Activated CD8-positive, alpha-beta memory T cell treated with anti-CD3 and anti-CD28 coated beads, Interleukin-2, amount 10 ng/mL, durations not matched to agents 7 days and 5 days (primary cell): ENCODE measurements at places on chromosomes 3 and 15.

DNA sequence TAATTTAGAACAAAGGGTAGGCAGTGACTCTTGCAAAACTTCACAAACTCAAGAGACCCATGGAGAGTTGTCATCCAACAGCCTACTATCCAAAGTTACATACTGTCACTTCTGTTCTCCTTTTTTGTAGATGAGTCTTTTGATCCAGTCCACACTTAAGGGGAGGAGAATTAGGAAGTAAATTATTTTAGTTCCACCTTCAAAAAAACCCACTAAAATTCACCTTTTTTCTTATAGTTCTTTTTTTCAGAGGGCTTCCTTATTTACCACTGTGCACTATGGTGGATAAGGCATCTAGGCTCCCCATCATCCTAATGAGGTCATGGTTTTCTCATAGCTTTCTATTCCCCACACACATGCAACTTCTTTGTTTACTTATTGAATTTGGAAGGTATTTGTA lies 8.6 kb upstream of the TCAIM start:
- no peak for DNase-seq

DNA sequence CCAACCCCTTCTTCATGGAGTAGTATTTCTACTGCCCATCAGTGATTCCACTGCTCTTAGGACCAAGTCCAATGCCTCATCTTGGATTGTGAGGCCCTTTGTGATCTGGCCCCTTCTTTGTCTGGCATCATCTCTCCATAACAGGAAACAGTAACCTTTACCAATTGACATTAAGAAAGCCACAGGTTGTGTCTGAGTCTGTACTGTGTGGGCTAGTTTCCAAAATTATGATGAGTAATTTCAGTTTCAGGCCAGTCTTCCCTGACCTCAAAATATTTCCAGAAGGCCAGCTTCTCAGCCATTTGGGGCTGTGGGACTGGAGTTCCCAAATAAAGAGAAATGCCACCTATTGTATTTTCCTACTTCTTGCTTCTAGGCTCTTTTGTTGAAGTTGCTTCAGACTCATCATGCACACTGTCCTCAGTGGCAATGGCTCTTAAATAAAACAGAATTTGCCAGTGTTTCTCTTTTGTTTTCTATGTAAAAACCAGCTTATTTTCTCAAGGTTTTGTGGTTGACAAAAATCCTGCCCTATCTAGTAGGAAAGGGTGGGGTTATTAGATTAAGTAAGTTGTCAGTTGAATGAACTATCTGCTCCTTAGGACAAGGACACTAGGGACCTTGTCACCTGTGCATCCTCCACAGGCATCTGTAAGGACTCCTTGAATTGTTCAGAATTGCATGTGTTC lies 47.0 kb upstream of the ACKR4 start:
- no peak for DNase-seq

DNA sequence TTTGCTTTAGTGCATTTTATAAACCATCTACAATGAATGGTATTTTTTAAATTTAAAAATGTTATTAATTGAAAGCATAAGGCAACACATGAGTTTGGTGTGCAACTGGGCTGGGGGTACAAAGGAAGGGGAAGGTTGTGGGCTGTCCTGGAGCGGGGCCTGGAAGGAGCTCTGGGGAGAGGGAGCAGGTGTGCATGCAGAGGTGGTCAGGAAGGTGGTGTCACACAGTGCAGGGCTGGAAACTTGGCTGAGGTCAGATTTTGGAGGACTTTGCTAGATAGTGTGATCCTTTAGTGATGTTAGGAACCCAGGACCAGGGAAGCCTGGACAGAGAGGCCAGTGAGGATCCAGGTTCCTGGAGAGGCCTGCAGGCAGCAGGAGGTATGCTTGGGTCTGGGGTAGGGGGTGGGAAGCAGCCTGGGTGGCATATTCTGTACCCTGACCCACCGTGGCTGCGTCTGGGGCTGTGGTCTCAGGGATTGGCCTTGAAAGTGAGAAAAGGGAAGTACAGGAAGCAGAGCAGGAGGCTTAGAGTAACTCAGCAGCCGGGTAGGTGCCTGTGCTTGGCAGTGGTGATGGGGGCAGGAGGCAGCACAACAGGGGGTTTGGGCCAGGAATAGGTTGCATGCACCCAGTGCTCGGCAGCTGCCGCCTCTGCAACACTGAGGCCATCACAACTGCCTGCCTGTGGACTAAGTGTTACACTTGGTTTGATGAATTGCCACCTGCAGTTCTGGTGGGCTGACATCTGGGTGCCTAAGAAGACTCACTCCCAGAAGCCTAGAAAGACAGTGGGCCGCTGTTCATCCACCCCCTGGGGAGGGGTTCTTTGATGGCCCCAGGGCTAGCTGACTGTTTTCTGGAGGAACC lies 33.0 kb downstream of the KY start:
- no peak for DNase-seq

- DNase-seq, result no peak
These were observed 54.6 kb upstream of the MYZAP start for GRCh38 chr15:57537072-57537471.

DNA sequence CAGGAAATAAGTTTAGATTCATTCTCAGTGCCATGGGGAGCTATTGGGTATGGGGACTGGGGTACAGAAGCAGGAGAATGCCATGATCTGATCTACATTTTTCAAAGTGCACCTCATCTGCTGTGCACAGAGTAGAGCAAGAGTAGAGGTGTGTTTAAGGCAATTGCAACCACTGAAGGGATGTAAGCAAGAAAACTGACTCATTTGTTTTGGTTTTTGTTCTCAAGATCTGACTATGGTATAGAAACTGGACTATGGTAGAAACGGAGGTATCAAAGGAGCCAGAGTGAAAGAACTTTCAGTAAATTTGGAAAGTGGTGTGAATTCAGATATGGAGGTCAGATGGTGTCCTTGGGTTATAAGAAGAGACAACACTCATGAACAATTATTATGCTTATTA lies 86.2 kb upstream of the CMSS1 start:
- DNase-seq, result no peak

- DNase-seq, result no peak
These were observed 36.7 kb upstream of the IL20RB start for GRCh38 chr3:136920904-136921611.

- peak; percentile 65 for DNase-seq
These were observed at the start of gene MYO1E for GRCh38 chr15:59372352-59373211. MYO1E (minus strand) TSS chr15:59372871; CDS start chr15:59372500, 371 bp downstream.

- DNase-seq, result no peak
These were observed 28.0 kb downstream of the PTPN9 start for GRCh38 chr15:75551091-75551490.

DNA sequence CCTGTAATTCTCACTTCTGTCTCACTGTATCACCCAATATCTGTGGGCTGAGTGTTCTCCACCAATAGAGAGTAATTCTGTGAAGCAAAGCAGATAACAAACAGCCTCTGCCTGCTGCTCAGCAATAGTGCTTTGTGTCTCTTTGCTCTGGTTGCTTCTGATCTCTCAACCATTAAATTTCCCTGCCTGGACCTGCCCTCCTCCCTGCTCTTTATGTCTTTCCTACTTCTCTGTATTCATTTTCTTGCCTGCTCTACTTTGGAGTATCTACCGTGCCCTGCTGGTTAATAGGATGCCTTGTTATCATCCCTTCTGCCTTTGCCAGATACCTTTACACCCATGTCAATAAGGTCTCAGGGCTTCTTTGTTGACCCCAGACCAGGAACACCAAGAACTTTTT lies 102.9 kb upstream of the CGNL1 start:
- no peak for DNase-seq

- DNase-seq, result no peak
These were observed 580 bp upstream of the RUBCN start for GRCh38 chr3:197737319-197737649.
